ENCODE measurements at places on chromosomes 2 and 18.

GRCh38 chr2:240928476-240929363, 22.6 kb downstream of the CROCC2 start:
- DNase-seq: no peak

- DNase-seq: no peak
Observed at GRCh38 chr2:7736646-7737305, 819.6 kb downstream of the RNF144A start.

DNA sequence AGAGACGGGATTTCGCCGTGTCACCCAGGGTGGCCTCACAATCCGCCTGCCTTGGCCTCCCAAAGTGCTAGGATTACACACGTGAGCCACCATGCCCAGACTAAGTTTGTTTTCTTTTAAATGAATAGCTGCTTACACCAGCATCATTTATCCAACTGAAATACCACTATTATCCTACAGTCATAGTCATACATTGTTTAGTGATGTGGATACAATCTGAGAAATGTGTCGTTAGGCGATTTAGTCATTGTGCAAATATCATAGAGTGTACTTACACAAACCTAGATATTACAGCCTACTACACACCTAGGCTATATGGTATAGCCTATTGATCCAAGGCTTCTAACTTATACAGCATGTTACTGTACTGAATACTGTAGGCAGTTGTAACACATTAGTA, 10.3 kb downstream of the ZC3H15 start:
- no peak for DNase-seq

GRCh38 chr18:67515942-67516538, 480 bp downstream of the DSEL start:
- peak; percentile 12 for DNase-seq

GRCh38 chr18:49645196-49645595, 83.3 kb downstream of the LIPG start:
- DNase-seq: no peak
